ENCODE measurements at places on chromosomes 1 and 21. TPM values are rescaled to one million over a fixed set of nuclear protein-coding genes. Genes with fewer than 3 reads are reported as not detected.

DNA sequence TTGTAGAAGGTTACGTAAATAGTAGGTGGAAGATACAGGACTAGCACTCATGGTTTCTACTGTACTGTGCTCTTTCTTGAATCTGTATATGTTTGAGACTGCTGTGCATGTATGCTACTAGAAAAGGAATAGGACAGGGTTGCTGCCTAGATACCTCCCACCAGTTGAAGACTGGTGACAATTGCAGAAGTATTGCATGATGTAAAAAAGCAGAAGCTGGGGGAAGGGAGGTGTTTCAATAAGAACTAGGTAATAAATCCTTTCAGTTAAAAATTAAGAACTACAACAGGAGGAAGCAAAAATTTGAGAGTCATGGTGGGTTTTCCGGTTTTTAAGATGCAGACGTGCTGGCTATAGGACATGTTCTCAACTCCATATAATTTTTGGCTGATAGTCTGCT lies 88.1 kb downstream of the CCDC30 start:
- no peak for DNase-seq

DNA sequence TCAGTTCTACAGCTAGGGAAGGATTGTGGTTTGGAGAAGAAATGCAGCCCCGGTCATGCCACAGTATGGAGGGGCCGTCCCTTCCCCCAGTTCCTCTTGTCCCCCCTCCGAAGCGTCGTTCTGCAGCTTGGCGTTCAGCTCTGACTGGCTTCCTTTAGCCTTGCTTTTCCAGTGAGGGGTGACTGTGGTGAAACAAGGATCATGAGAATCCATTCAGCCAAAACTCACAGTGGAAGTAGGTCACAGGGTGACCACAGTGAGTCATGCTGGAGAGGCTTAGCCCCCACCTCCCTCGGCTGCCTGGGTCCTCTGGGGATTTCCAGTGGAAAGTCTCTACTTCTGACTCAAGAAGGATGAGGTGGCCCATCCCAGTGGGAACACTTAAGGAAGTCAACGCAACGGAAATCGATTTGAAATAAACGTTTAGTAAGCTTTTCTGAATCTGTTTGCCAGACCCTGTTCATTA lies 37.3 kb upstream of the COL6A2 start:
- no peak for DNase-seq

DNA sequence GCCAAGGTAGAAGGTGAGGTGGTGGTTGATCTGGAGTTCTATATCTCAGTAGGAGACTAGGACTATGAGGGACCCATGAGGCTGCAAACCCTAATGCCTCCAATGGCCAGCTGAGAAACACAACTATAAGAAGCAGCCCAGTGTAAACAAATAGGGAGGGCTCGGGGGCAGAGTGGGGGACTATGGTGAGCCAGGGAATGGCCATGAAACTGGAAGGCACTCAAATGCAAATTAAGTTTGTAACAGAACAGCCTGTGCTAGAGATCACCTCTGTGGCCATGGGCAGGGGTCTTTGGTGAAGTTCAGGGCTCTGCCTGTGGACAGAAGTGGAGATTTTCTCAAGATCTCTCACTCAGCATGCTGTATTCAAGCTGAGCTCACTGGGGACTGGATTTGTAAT lies 187.1 kb downstream of the GRIK3 start:
- no peak for DNase-seq

- DNase-seq, result no peak
Observed at GRCh38 chr1:47814612-47815395, 182.4 kb downstream of the TRABD2B start.

GRCh38 chr1:179251675-179252074 lies 22.2 kb upstream of the ABL2 start:
- peak; percentile 67 for DNase-seq

- peak; percentile 64 for DNase-seq
Observed at GRCh38 chr1:94416901-94417727, 1.1 kb upstream of the ABCD3 start.

GRCh38 chr1:41618871-41619270 lies 134.4 kb upstream of the EDN2 start:
- DNase-seq, result no peak

DNA sequence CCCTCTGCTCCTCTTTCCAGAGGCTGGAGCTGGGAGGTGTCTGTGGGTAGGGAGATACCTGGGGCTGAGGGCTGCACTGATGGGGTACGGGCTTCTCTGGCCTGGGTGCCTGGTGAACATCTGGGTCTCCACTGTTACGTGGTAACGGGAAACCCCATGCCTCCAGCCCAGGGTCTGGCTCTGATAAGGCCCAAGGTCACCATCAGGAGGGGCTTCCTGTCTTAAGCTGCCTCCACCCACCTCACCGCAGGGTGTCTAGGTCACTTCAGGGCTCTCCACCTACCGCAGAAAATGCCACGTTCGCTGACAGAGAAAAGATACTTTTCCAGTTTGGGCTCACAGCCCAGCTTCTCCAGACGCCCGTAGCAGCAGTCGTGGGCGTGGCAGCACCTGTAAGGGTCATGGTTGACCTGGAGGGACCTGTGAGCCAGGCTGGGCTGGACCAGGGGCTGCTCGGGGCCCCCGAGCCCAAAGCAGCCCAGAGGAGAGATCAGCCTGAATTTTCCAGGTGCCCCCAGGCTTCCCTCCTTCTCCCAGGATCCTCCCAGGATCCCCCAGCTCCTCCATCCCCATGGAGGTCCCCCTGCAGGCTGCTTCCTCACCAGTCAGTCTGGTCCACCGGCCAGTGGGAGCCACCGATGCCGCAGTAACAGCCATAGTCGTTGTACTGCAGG lies 1.3 kb downstream of the PLA2G2E start:
- DNase-seq, result no peak

The NR1I3 gene
- total RNA-seq, result not detected

The CCDC181 gene
- not detected for total RNA-seq

The LRRC39 gene
- total RNA-seq, result not detected

The ECM1 gene
- 0.34 TPM for total RNA-seq

The GPX7 gene
- 7.1 TPM for total RNA-seq
